Femur (tissue), 1 donor: ENCODE measurements at places on chromosomes 11 and 22.

GRCh38 chr22:32958001-32958400, 100.2 kb downstream of the SYN3 start:
- peak; percentile 43 for DNase-seq

DNA sequence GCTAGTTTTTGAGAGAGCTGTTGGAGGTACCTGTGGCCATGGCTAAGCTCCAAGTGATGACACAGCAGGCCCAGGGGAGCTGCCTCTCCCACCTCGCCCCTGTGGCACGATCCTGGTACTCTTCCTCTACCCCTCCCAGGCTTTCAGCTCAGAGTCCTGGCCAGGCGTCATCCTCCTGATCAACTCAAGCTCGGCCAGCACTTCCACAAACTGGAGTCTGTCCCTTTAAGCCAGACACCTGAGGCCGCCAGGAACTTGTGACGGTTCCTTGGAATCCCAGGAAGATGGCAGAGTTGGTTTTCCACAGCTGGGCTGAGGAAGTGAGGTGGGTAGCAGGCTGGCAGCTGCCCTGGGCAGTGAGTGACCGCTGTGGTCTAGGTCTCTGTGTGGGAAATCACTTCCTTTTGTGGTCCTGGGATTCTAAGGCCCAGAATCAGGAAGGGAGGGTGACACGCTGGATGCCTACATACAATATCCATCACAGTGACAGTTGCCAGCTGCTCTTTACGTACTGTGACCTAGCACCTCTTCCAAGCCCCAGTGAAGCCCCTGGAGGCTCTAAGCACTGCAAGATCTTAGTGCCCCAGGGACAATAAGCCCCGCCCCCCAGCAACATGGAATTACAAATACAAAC, 3.2 kb upstream of the CST6 start:
- DNase-seq, result no peak

GRCh38 chr11:19988598-19988997, 171.7 kb downstream of the DBX1 start:
- DNase-seq, result peak; percentile 71

DNA sequence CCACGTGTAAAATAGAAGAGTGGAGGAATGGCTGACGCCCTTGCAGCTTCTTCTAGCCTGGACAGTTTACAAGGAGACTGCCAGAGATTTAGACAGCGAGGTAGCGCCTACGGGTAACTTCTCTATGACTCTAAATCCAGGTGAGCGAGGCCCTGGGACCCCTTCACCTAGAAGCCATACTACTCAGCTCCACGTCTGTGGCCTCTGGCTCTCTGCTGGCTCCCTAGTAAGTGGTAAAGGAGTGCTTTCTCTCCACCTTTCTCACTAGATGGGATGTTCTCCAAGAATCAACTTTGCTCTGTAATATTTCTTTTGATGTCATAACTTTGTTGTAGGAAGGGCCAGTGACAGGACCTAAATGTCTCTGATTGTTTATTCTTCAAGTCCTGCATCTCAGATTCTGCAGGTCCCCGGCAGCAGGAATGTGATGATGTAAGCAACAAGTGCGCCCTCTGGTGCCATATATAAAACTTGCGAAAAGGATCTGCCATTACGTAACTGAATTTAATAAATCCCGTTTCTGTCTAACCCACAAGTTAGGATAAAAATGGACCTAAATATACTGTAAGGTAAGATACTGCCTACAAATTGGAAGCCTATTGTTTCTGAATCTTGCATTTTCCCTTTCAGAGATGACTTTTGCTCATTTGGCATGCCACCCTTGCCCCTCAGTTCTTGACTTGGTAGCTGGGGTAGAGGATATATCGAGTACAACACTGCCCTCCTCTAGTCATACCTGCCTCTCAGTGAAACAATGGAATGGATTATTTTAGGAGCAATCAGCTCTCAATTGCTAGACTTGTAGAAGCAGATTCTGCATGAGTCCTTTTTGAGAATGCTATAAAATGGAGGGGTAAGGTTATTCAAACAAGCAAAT, 11.0 kb upstream of the PTPN5 start:
- DNase-seq, result peak; percentile 50

DNA sequence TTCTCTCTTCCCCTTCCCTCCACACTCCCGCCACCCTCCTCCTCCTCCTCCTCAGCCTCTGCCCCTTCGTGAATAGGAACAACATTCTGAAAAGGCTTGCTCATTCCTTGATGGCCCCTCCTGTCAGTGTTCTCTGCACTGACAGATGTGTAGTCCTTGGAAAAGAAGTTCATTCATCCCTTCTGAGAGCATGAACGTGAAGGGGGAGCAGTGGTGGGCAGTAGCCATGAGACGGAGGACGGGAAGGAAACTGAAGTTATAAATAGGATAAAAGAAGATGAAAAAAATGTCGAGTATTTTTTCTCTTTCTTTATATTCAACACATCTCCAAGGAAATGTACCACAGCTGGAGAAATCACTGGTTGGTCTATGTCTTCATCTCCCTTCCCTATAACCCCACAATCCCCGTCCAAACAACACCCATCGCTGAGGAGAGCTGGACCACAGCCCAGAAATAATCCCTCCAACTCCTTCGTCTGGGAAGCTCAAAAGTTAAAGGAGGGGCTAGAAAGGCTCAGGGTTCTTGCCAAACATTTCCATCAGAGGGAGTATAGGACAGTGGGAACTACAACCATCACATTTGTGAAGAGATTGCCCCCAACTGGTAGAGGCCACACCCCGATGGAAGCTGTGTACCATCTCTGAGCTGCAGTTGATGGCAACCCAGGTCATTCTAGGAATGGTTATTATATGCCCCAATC, 33.5 kb downstream of the ETS1 start:
- peak; percentile 88 for DNase-seq

- DNase-seq, result no peak
These were observed 16.9 kb downstream of the CABIN1 start for GRCh38 chr22:24027991-24028390.
